Stimulated activated CD8-positive, alpha-beta memory T cell treated with anti-CD3 and anti-CD28 coated beads, Interleukin-7, amount 100 ng/mL, for 1 hour (primary cell): ENCODE measurements at places on chromosomes 11 and 22.

DNA sequence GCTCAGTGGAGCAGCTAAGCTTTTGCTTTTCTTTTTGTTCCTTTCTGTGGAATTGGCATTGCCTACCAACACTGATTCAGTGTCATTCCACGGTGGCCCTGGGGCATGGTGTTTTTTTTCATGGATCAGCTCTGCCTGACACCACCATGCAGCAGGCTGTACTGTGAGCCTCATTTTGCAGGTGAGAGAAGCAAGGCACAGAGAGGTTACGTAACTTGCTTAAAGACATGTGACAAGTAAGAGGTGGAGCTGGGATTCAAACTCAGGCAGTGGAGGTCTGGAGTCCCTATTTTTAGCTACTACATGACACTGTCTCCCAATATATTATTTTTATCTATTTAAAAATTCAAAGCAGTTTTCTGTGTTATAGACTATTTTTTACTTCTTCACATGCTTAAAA, 44.4 kb downstream of the APOL3 start:
- no peak for DNase-seq

DNA sequence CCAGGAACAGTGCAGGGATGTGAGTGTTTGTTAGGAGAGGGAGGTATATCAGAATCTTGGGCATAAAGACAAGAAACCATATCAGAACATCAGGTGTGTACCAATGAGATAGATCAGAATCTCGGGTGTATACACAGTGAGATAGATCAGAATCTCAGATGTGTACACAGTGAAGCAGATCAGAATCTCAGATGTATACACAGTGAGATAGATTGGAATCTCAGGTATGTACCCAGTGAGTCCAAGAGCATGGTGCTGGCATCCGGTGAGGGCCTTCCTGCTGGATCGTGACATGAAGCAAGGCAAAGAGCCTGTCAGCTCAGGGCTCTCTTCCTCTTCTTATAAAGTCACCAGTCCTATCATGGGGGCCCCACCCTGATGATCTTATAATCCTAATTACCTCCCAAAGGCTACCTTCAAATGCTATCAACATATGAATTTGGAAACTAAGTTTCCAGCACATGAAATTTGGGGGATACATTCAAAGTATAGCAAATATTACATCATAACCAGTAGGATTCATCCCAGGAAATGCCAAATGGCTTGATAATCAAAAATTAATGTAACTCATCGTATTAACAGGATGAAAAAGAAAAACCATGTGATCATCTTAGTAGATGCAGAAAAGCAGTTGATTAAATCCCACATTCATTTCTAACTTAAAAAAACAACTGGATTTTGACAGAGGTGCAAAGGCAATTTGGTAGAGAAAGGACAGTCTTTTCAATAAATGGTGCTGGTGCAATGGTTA, 28.6 kb downstream of the PPARA start:
- no peak for DNase-seq

DNA sequence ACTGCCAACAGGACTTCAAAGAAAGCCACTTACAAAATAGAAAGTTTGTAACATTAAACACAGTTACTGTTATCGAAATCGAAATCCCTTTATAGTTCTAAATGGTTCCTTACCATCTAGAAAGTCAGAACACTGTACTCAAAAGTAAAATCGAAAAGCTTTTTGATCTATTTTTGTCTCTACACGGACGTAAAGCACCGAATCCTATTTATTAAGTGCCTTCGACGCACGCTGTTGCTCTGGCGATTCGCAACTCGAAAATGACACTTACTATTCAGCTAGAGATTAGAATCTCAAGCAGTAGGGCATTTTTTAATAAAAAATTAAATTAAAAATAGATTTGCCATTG, 78.3 kb downstream of the LARGE1 start:
- no peak for DNase-seq

- no peak for DNase-seq
Observed at GRCh38 chr22:21972806-21973205, 9.8 kb downstream of the TOP3B start.

DNA sequence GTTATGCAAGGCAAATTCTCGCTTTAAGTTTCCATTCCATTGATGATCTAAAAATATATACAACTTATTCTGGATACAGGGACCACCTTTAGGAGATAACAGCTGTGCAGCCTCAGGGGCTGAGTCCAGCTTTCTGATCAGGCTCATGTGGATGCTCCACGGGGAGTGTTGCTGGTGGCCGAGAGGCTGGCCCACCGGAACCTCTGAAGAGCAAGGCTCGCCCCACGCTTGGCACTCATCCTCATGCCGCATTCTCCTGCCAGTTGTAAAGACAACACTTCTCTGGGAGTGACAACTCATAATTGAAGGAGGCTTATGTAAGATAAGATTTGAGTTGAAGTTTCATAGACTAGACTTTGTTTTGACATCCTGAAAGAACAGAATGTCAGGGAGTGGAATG, 123.5 kb downstream of the MPPED1 start:
- DNase-seq: no peak

DNA sequence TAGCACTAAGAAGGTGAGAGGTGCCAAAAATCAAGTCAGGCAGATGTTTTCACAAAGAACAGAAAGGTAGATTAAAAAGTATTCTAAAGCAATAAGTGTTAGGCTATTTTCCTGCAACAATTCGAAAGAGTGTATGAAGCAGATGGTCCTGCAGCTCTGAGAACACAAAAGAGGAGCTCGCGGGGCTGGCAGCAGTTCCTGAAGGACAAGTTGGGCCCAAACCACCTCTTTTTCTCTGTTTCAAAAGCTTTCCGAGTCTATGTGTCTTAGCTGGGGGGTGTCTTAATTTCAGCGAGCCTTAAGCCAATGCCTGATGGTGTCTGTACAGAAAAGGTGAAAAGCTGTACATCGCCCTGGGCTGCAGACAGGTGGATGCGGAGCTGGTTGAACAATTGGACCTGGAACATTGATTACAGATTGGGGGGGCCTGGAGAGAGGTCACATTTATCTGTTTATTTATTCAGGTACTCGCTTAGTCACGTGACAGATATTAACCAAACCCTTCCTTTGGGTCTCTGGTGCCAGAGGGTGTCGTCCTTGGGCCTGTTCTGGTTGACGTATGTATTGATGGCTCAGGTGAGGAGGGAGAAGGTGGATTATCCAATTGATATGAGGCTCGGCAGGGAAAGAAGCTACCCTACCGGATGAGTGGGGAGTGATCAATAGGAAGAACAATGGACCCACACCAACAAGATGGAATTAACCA, 24.7 kb downstream of the GRIK4 start:
- no peak for DNase-seq

GRCh38 chr11:1125803-1126202, 31.9 kb upstream of the MUC5AC start:
- DNase-seq: no peak

DNA sequence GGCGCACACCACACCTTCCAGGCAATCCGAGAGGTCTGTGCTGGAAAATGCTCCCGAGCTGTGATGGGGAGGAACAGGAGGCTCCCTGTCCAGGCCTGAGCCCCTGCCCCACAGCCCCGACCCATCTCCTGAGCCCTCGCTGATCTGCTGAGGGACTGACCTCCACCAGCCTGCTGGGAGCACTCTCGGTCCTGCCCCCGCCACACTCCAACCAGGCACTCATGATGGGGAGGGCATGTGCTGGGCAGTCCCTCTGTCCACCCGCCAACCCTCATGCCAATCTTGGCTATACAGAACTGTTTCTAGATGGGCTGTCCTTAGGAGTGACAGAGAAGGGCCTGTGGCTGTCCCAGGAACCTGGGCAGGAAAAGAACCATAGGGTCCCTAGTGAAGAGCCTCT, 70.8 kb downstream of the TRMU start:
- no peak for DNase-seq

DNA sequence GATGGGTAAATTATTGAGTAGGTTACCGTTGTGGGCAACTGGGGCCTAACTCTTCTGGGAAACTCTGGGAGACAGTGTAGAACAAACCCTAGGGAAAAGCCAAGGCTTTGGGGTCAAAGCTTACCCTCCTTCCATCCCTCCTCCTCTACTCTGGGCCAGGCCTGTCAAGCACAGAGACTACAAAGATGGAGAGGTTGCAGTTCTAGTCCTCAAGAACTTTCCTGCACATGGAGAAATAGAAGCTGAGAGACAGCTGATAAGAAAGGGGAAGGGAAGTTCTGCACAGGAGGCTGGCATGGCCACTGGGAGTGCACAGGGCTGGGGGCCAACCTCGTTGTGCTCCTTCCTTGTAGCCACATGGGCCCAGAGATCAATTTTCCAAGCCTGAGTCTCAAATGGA, 67.2 kb upstream of the ALX4 start:
- DNase-seq: no peak

- DNase-seq: no peak
Observed at GRCh38 chr22:33405194-33405593, 347.0 kb upstream of the SYN3 start.

DNA sequence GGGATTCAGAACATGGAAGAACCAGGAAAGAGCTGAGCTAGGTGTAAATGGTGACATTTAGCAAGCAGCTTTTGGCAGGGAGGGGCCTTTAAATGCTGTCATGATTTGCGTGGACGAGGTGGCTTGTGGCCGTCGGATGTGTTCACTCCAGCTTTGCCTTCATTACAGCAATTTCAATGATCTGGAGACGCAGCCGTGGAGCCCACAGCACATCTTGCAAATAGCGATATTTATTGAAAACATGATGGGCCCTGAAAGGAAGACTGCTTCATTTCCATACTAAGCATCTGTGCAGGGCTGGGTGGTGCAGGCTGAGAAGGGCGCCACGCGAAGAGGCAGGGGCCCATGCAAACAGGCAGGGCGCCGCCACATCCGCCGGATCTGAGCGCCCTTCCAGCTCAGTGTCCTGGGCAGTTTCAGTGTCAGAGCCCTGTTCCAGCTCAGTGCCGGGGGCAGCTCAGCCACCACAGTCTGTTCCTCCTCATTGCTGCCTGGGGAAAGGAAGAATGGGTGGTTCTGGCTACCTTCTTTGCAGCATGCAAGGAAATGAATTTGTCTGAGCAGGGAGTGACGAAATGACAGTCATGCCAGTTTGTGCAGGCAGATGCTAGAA, 111.1 kb upstream of the TTC12 start:
- no peak for DNase-seq

- no peak for DNase-seq
Observed at GRCh38 chr22:38352436-38352835, 35.2 kb upstream of the CSNK1E start.

DNA sequence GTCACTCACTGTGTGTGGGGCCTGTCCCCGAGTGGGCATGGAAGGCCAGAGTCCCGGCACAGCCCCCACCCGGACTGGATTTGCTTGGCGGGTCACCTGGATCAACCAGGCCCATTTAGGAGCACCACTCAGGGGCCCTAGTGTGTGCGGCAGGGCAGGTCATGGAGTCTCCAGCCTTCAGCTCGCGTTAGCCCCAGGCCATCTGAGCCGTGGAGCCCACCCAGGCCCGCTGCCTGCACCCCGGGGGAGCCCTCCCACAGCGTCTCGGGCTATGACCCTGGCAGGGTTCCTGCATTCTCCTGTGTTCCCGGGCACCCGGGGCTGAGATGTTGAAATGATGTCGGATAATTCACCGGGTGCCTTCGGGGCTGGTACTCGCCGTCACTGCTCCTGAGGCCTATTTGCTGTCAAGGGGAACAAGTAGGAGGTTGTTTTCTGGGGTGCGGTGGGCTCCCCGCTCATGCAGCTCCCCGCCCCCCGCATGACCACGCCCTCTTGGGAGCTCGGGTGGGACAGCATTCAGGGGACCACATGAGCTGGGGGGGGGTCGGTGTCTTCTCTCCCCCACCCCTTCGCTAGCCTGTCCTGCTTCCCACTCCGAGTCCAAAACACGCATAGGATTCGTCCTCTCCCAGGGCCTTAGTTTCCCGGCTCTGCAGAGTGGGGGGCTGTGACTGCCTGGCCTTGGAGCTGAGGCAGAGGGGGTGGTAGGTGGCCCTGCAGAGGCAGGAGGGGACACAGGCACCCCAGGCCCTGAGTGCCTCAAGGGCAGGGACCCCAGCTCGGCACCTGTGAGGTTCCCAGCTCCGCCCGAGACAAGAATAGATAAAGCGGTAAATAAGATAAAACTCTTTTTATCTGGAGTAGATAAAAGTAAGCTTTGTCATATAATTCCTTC, 77.2 kb downstream of the KCNQ1 start:
- DNase-seq: no peak
